ENCODE measurements at places on chromosomes 2 and 18.

- no peak for DNase-seq
Observed at GRCh38 chr2:157055660-157056199, 201.8 kb upstream of the GALNT5 start.

GRCh38 chr2:102895376-102895775, 133.5 kb downstream of the TMEM182 start:
- no peak for DNase-seq

GRCh38 chr18:28718696-28719095, 541.8 kb upstream of the CDH2 start:
- no peak for DNase-seq

DNA sequence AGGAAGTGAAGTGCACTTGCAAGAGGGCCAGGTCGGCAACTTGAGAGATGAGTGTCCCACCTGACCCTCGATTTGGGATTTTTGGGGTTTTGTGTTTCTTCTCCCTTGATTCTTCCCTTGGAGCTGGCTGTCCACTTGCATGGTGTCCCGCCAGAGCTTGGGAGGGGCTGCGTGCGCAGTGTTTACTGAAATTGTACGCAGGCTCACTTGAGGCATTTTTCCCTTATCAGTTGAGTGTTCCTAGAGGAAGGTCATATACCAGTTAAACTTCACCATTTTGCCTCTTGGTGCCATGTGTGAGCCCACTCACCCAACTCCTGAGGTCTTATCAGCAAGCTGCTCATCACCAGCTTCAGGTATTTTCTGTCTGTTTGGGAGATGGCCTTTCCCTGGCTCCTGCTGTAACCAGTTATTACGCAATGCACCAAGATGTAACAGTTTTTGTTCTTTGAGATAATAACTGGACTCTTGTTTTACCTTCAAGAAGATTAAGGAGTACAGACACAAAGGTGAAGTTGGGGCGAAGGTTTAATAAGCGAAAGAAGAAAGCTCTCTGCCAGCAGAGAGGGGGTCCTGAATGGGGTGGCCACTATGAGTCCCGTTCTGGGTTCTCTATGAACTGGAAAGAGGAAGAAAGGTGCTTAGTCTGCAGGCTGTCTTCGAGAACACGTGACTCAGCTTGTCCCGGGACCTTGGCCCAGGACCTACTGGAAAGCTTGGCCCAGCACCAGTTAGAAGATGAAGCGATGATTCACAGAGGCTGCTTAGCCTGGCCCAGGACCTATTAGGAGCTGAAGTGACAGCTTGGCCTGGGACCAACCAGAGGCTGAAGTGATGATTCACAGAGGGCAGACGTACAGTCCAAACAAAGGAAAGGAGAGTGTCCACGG, 21.5 kb upstream of the TXNL4A start:
- DNase-seq = no peak

DNA sequence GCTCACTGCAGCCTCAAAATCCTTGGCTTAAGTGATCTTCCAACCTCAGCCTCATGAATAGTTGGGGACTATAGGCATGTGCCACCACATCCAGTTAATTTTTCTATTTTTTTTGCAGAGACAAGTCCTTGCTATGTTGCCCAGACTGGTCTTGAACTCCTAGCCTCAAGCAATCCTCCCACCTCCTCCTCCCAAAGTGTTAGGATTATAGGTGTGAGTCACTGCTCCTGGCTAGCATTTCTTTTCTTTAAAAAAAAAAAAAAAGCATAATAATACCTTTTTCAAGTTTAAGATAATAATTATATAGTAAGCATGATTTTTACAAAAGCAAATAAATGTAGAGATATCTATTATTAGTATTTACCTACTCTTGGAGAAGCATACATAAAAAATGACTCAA, 36.1 kb downstream of the PPP4R1 start:
- DNase-seq = no peak

DNA sequence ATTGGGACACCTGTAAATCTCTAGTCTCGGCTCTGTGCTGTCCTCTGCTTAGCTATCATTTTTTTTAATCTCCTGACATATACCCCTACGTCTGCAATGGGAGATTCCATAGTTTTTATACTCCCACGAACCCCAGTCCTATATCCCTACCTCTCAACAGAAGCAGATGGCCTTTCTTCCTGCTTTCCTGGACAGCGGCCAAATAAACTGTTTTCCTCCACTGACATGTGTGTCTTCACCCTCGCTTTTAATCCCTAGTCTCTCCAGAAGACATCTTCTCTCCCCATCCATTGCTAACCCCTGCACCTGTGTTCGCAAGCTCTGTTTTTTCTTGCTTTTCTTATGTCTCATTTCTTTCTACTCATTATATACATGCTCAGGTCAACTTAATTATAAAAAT, 395.4 kb downstream of the EPHA4 start:
- DNase-seq = no peak

DNA sequence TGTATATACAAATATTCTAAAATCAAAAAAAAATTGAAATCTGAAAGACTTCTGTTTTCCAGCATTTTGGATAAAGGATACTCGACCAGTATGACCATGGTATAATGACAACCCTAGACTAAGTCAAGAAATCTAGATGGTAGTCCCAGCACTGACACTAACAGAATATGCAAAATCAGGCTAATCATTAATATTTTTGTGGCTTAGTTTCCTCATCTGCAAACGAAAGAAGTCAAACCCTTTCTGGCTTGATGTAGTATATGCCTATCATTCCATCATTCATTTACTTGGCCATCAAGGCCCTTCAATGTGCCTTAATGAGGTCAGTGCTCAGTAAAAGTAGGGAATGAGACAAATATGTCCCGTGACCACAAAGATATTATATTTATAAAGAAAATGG, 83.5 kb downstream of the NCKAP5 start:
- DNase-seq = no peak

DNA sequence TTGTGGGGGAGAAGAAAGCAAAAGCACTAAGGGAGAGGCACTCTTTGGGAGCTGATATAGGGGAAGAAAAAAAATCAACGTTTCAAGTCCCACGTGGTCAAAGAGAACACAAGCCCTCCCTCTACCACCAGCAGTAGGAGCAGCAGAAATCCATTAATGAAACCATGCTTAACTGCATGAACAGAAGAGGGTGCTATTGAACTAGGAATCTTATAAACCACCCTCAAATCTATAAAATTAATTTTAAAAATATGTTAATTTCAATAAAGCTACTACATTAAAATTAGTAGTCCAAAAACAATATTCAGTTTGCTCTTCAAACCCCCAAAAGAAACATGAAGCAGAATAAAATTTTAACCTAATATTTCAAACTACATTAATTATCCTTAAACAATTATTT, 147.8 kb downstream of the TMEM18 start:
- peak; percentile 59 for DNase-seq

- no peak for DNase-seq
Observed at GRCh38 chr2:216650626-216651257, 17.5 kb downstream of the IGFBP2 start.

GRCh38 chr18:79748321-79749180, 49.2 kb upstream of the KCNG2 start:
- peak; percentile 6 for DNase-seq

- no peak for DNase-seq
Observed at GRCh38 chr2:77768508-77768907, 246.3 kb upstream of the LRRTM4 start.

DNA sequence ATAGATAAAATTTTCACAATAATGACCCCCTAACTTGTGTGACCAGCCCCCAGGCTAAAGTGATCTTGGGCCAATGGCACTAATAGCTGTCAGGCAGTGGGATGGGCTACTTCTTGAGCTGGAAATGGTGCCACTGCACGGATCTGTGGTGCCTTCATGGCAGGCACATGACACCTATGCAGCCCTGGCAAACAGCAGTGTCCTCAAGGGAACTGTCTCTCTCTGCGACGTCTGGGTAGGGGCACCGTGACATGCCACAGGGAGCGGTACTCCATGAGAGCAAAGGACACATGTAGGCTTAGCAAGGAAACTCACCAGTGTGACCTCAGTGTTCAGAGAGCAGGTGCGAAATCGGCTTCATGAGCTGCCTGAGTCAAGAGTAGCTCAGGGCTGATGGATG, 161.7 kb upstream of the TWIST2 start:
- no peak for DNase-seq

GRCh38 chr2:152200101-152200500, 24.5 kb upstream of the STAM2 start:
- no peak for DNase-seq

DNA sequence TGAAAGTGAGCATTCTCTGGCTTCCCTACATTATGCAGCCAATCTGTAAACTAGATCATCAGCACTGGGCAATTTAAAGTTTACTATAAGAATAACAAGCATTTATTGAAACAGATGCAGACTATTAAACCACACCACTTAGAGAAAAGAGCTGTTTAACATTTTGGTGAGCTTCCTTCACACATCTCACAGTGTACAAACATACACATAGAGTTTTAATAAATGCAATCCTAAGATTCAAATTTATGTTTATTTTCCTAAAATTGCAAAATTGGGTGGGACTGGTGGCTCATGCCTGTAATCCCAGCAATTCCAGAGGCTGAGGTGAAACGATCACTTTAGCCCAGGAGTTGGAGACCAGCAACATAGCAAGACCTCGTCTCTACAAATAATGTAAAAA, 199.3 kb downstream of the SH3BP4 start:
- DNase-seq = no peak

DNA sequence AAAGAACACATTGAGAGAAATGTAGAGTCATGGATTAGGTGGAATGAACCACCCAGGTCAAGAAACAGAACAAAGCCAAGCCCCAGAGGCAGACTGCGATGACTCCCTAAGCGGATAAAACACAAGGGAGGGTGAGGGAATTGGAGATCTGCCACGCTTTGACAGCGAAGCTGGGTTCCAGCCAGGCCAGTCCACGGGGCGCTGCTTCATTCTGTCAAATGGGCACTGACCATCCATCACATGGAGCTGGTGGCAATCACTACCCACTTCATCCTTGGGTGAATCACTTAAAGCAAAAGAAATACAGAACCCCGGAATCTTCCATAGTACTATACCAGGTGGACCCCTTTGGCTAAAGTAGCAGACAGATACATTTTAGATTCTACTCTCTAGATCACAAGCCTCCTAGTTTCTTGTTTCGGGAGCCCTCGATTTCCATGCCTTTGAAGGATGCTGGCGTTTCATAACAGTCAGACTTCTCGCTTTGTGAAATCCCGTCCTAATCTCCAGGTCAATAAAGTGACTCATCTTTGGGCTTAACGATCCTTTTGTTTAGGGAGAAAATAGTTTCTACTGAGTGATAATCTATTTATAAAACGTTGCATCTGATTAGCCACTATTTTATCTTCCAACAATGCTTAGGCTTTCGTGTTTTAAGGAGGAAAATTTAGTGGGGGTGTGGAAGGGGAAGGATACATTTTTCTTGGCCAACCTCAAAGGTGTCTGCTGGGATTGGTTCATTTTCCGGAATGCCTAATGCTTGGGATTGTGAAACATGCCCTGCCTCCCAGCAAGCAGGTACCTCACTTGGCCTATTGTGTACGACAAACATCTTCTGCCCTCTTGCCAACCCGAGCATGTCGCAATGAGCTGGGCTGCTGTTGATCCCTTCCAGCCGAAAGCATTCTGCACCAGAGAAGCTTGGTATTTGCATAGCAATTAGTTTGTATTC, 44.1 kb upstream of the HDAC4 start:
- DNase-seq = no peak

DNA sequence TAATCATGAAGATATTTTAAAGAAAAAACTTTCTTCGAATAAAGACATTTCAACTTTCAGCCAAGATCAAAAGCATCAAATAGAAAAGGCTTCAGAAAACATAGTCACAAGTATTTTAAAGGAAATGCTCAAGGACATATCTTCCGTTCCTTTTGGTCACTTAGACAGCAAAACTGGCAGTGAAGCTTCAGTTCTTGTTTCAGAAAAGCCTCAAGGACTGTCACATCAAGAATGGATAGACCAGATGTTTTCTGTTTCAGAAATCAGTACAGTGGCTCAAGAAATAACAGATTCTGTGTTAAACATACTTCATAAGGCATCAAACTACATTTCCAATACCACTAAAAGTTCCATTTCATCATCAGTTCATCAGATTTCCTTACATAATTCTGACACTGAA, 51.8 kb downstream of the FSIP2 start:
- no peak for DNase-seq

DNA sequence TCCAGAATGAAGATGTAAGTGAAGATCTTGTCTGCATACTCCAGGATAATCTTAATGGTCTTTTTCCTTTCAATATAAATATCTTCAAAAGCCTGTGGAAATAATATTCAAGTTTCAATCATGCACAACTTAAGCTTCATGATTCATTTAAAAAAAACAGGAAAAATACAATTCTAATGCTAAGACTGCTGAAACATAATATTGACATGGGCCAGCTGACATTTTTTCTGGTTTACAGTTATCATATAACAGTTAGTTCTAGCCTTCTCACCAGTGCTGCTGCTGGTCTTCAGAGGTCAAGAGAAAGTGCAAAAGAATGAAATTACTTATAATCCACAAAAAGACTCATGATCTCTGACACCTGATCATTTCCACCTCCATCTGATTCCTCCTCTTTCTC, 110.4 kb upstream of the SCN1A start:
- no peak for DNase-seq

DNA sequence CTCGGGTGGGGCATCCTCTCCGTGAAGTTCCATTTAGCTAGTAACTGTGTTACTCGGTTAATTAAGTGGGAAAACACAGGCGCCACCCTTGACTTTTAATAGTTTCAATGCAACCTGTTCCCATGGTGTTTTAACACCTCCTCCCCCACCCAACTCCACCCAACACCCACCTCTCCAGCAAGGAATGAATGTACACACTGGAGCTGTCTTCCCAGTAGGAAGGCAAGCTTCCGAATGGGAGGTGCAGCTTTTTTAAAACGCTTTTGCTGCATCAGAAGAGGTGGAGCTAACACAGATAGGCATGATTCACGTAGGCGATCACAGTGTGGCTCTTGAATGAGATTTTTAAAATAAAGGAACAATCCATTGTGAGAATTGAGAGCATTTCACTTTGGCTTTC, 73.8 kb upstream of the AGAP1 start:
- DNase-seq = no peak

GRCh38 chr2:129923265-129924091, 56.0 kb upstream of the RAB6C start:
- peak; percentile 73 for DNase-seq

GRCh38 chr2:240131941-240132650, 4.0 kb downstream of the COPS9 start:
- DNase-seq = no peak

- no peak for DNase-seq
Observed at GRCh38 chr2:18814387-18814786, 225.0 kb upstream of the NT5C1B start.

- DNase-seq = no peak
Observed at GRCh38 chr2:10499911-10500521, 51.9 kb upstream of the ODC1 start.

- DNase-seq = no peak
Observed at GRCh38 chr2:227860221-227860641, 11.2 kb upstream of the DAW1 start.

- no peak for DNase-seq
Observed at GRCh38 chr18:6648581-6648980, 80.9 kb upstream of the ARHGAP28 start.

- no peak for DNase-seq
Observed at GRCh38 chr2:8821276-8822217, 15.9 kb downstream of the KIDINS220 start.

- no peak for DNase-seq
Observed at GRCh38 chr2:172242961-172243360, 140.3 kb upstream of the DLX2 start.

Data from WERI-Rb-1 (cell line).